ENCODE measurements at places on chromosomes 11 and 22.

GRCh38 chr11:18632841-18633240 is 1.3 kb downstream of the SPTY2D1 start:
- no peak for DNase-seq

GRCh38 chr11:118152020-118152551 is 537 bp downstream of the SCN4B start:
- DNase-seq = no peak

GRCh38 chr11:134501406-134502152 is 89.5 kb upstream of the B3GAT1 start:
- DNase-seq = no peak

DNA sequence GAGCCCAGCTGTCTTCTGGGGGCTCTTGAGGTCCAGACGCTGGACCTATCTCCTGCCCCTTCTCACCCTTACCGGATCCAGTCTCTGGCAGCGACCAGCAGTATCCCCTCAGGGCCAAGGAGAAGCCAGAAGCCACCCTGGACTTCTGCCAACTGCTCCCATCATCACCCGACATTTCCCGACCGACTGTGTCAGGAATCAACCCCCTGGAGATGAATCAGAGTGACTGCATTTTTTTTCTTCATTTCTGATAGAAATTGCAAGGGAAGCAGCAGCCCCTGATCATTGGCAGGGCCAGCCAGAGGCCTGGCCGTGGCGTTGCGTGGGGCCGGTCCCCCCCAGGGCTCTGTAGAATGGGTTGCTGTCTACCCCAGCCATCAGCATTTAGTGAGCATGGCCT is 5.2 kb upstream of the LIF start:
- DNase-seq = no peak

DNA sequence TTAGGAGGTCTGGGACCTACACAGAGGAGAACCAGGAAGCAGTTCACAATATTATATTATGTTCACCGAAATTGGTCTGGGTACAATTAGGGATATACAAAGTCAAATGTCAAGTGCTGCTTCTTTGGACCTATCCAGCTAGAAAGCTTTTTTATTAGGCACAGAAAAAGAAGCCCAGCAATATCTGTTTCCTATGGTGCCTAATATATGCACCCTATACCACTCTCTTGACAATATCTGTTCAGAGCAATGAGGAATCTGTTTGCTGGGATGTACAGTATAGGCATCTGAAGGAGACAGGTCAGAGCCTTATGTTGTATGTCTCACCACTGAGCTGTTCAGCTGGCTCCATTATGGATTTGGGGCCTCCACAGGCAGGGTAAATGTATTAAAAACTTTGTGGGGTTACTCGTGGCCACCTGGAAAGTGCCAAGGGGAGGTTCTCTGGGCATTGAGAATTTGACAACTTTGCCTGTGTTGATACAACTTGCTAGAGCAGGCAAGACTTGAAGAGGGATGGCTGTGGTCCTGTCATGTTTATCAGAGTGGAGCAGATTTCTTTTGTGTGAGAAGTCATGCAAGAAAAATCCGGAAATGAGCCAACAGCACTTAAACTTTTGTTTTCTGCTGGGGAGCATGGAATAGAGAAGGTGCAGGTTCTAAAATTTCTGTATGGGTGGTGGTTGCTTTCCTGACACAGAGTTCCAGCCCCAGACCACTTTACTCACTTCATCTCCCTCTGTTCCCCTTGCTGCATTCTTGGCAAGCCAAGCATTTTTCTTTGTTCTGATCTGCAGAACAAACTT is 10.1 kb downstream of the STIM1 start:
- no peak for DNase-seq

- DNase-seq = no peak
Observed at GRCh38 chr11:16372355-16372754, 16.0 kb upstream of the SOX6 start.

DNA sequence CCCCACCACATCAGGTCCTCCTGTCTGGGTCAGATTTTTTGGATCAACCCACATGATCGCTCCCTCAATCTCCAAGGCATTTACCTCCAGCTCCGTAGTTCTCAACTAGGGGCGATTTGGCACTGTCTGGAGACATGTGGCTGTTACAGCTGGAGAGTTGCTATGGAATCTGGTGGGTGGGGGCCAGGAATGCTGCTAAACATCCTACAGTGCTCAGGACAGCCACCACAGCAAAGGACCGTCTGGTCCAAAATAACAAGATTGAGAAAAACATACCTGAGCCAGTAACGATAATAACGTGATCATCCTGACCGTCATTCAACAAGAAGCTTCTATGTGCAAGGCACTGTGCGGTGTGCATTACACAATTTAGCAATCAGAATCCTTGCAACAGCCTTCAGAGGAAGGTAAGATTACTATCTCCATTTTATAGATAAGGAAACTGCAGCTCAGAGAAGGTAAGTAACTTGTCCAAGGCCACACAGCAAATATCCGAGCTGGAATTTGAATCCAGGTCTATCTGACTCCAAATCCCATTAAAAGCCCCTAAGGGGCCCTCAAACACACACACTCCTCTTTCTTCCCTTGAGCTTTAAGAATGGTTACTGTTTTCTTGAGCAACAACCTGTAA is 14.3 kb upstream of the CRY2 start:
- no peak for DNase-seq

- DNase-seq = no peak
Observed at GRCh38 chr11:2779981-2780849, 80.4 kb upstream of the KCNQ1OT1 start.

- no peak for DNase-seq
Observed at GRCh38 chr11:127027789-127028188, 27.2 kb upstream of the KIRREL3 start.

DNA sequence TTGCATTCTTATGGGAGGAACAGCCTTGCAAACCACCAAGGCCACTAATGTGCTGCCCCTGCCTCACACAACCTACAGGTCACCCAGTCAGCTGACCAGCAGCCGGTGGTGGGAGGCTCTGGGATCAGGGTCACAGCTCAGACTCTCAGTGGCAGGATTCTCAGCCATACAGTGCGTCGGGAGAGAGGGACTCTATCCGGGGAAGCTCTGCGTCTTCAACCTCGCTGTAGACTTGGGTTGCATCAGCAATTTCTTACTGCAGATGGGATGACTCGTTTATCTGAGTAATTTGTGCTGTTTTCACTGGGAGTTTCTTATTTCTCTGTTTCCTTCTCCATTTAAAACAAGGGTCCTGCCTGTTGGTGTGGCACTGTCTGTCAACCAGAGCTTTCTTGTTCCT is 257.7 kb downstream of the TBC1D22A start:
- no peak for DNase-seq

GRCh38 chr22:36149441-36149840 is 11.1 kb downstream of the APOL3 start:
- no peak for DNase-seq

DNA sequence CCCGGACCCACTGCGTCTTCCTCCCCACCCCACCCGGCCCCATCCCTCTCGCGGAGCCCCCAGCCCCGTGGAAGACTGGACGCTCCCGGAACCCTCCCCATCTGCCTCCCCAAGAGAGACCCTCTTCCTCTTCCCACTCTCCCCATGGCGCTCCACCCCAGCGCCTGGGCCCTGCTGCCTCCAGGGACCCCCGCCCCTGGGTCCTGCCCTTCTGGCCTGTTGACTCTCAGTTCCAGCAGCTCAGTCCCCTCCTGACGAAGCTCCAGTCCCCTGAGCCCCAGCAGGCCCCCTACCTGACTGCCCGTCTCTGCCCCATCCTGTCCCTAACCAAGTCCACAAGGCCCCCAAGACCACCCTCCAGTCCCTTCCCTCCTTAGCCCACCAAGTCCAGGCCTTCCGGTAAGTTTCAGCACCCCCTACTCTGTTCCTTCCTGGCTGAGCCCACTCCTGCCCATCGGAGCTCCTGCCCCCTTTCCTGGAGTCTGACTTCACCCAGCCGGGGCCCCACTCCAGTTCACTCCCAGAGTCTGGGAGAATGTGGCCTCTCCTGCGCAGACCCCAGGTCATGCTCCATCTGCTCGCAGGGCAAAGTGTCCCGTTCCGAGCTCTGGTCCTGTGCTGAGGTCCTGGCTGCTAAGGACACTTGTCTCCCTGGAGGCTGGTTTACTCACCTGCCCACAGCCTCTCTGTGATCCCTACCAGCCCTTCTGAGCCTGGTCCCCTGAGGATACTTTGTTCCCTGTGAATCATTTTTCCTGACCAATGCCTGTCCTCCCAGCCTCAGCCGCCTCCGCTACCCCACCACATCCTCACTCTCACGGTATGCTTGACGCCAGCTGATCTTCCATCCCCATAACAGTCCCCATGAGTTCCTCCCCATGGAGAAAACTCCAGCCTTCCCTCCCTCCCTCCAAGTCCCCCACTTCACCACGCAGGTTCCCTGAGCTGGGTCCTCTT is 722 bp downstream of the IFITM10 start:
- no peak for DNase-seq

GRCh38 chr11:61685617-61685967 is 5.4 kb downstream of the DAGLA start:
- no peak for DNase-seq

- no peak for DNase-seq
Observed at GRCh38 chr22:41023299-41023623, 69.1 kb upstream of the EP300 start.

- DNase-seq = no peak
Observed at GRCh38 chr11:107563702-107564101, 1.8 kb downstream of the ALKBH8 start.

DNA sequence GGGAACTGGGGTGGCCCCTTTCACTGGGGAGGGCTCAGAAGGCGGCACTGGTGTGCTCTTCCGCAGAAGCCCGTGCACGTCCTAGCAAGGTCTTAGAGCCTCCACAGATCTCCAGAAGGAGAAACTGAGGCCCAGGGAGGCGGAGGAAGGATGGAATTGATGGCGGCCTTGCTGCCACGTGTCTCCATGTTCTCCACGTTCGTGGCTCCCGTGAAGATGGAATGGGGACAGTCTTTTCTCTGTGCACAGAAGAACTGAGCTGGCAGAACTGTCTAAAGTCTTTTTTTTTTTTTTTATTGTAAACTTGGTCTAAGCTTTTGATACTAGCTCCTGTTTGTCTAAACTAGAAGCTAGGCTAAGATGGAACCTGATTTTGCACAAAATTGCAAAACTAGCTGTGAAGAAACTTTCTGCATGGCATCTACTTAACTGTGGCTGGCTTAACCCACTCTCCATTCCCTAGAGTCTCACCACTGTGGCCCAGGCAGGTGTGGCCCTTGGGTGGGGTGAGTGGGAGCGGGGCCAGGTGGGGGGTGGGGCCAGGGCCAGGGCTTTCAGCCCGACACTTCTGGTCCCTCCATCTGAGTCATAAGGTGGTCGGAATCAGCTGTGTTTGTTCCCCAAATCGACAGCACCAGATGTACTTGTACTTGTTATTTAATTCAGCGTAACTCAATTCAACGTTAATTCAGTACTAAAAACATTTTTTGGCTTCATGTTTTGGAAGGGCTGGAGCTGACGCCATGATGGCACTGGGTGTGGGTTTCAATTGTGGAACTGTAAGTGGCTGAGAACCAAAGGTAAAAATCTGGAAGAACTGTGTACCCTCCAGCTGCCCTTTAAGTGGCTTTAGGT is 120.7 kb downstream of the MPPED1 start:
- DNase-seq = no peak

- DNase-seq = no peak
Observed at GRCh38 chr11:65565624-65566453, 4.4 kb upstream of the ZNRD2 start.

DNA sequence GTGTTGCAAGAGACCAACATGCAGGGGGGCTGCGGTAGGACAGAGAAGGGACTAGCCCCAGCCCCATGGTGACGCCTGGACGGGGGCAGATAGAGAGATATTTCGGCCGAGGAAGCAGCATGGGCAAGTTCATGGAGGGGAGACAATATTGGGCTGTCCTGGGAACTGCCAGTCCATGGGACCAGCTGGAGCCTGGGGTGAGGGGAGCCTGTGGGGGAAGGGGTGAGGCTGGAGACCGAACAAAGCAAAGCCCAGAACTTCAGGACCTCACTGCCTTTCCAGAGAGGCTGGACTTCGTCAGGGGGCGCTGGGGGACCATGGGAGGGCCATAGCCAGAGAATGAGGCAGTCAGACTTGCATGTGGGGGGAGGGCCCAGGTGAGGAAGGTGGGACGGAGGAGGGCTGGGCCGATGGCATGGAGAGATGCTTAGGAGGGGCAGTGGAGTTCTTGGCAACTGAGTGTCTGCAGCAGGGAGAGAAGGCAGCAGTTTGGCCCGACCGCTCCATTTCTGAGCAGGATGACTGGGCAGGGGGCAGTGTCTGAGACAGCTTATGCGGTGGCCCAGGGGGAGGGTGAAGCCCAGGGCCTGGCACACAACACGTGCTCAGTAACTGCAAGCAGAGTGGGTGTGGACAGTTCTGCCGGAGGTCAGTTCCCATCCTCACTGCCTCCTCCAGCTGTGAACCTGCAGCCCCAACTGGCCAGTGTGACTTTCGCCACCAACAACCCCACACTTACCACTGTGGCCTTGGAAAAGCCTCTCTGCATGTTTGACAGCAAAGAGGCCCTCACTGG is 712 bp downstream of the UPK3A start:
- no peak for DNase-seq

DNA sequence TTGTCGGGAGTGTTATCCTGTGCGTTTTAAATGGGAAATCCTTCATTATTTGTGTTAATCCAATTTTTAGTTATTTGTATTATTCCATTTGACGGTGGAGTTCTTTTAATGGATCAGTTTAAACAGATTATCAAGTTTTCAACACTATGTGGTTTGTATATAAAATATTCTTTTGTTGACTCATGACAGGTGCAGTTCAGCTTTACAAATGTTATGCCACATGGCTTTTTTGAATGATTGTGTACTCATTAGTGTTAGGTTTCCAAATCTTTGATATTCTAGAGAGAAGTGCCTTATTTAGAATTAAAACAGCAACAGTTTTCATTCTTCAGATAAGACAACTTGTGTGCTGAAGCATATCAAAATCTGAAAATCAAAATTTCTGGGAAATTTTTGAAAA is 2.4 kb downstream of the JAM3 start:
- DNase-seq = no peak

GRCh38 chr11:63945477-63946163 is 6.8 kb downstream of the NAA40 start:
- DNase-seq = no peak

DNA sequence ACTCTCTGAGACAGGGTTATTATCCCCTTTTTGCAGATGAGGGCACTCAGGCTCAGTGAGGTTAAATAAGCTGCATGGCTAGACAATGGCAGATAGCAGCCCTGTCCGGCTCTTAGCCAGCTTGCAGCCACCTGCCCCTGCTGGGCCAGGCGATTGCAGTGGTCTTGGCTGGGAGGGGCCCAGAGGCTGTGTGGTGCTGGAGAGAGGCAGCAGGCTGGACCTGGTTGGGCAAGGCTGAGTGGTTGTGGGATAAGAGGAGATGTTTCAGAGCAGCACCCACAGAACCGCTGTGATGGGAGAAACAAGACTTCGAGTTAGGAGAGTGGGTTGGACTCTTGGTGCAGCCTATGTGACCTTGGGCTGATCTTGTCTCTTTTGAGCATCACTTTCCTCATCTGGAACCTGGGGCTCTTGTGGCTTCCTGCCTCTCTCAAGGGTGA is 25.5 kb downstream of the PTPRJ start:
- no peak for DNase-seq

GRCh38 chr11:67303132-67303834 is at the start of gene SSH3:
Gene SSH3, plus strand, starts transcription at chr11:67303530. Its CDS starts 96 bp downstream, at chr11:67303626.
- DNase-seq = no peak

All from stimulated activated CD4-positive, alpha-beta T cell treated with anti-CD3 and anti-CD28 coated beads, Interleukin-12 subunit alpha, Interleukin-12 subunit beta, amount 100 ng/mL, for 24 hours (primary cell).